ENCODE measurements at places on chromosomes 2 and 18.

GRCh38 chr2:29615183-29615582 is 306.2 kb downstream of the ALK start:
- no peak for DNase-seq

DNA sequence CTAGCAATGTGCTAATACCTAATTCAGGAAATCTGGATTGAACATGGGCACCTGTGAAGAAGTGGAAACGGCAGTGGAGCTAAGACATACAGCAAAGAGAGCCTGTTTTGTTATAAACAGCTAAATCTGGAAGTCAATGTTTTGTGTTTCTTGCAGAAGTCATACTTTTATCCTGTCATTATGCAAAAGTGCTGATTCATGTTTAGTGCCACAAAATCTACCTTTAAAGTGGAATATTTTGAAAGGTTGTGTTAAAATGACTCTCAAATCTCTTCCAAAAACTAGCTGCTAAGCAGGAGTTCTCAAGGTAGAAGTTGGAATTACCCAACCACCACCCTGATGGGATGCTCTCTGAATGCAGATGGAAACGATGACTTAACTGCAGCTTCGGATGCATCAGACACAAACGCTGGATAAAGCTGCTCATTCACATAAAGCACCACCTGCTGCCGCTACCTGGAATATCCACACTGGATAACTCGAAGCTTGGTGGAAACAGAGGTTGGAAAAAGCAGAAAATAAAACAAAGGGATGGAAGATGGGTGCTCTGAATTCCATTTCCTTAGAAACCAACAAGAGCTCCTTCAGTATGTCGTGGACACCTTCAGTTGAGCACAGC is 132.6 kb upstream of the ZNF236 start:
- DNase-seq = no peak

DNA sequence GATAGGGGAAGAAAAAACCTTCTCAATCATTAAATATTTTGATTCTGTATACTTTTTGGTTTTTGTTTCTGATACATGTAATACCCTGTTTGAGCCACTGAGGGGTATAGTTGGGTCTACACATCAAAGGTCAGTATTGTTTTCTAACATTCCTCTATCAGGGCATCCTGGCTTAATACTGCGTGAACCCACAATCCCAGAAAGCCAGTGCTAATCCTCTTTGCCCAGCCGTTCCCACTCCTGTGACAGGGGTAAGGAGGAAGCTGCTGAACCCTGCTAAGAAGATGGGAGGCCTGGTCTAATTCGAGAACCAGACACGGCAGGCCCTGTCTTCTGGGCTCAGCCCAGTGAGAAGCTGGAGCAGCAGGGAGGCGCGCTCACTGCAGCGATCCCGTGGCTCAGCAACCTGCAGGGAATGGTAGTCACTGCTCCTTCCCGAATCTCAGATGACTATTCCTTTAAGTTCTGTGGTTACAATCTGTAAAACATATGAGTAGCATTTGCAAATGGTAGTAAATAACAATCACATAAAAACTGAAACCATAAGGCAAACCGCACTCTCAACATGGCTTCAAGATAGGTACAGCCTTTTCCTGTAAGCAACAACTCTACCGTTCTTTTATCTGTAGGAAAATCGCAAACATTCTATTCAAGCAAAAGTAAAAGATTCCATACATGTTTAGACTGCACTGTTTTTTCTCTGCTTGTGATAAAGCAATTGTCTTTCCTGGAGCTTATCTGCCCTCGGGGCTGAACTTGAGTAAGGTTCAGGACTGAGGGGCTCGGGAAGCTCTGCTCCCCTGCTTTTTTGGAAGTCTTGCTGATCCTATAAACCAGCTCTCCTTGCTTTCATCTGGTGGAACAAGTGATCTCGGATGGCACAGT is 87.0 kb downstream of the EPB41L3 start:
- DNase-seq = no peak

DNA sequence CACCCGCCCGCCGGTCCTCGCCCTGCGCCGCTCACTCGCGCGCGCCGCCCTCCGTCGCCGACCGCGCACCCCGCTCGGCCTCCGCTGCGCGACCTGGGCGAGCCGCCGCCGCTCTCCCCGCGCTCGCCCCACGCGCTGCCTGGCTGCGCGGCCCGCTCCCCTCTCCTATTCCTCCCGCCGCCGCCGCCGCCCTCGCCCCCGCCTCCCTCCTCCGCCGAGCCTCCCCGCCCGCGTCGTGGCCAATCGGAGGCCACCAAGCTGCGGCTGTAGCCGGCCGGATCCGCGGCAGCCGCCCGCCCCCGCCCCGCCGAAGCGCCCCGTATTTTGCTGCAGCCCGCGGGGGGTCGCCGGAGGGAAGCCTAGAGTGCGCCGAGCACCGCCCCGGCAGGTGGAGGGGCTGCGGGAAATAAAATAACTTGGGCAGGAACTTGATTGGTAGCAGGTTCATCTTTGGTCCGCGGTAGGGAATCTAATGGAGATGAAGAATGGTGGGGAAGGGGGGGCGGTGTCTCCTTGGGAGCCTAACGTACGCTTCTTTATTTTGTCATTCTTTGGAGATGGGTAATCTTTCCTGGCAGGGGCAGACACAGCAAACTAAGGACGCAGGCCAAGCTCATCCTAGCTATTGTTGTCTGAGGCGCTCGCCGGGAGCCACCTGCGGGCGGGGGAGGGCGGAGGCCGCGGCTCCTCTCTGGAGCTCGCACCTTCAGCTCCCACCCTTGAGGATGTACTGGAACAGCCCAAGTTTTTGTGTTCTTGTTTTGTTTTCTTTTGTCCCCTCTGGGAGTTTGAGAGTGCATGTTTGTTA is 1.1 kb upstream of the CDH2 start:
- DNase-seq = no peak

- peak; percentile 64 for DNase-seq
These were observed 755 bp downstream of the SPAST start for GRCh38 chr2:32064021-32064601.

- no peak for DNase-seq
These were observed 3.4 kb downstream of the MRPL35 start for GRCh38 chr2:86202702-86203101.

GRCh38 chr2:17107151-17107550 is 411.1 kb downstream of the RAD51AP2 start:
- no peak for DNase-seq

GRCh38 chr2:27080140-27080469 is 1.7 kb downstream of the EMILIN1 start:
- DNase-seq = no peak

- DNase-seq = no peak
These were observed 153.4 kb downstream of the ERBB4 start for GRCh38 chr2:212385241-212385640.

GRCh38 chr2:180742801-180743200 is 237.6 kb upstream of the UBE2E3 start:
- no peak for DNase-seq

DNA sequence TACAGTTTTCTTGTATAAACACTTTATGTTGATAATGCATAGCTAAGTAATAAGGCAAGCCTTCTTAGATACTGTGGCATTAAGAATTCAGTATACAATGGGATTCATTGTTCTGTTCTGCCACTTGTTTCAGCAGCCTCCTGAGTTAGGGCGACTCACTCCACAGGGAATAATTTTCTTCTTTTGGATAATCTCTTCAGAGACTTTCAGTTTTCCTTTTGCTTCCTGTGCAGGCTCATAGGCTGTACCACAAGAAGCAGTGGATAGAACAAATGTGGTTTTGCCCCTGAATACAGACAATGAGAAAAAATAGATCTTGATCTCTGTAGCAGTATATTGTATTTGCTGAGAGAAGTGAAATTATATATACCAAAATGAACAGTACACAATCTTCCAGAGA is 298.0 kb downstream of the ZNF407 start:
- no peak for DNase-seq

- no peak for DNase-seq
These were observed 15.7 kb upstream of the PLA2R1 start for GRCh38 chr2:160077912-160078810.

GRCh38 chr2:60554074-60554645 is 706 bp upstream of the BCL11A start:
- DNase-seq = peak; percentile 79

DNA sequence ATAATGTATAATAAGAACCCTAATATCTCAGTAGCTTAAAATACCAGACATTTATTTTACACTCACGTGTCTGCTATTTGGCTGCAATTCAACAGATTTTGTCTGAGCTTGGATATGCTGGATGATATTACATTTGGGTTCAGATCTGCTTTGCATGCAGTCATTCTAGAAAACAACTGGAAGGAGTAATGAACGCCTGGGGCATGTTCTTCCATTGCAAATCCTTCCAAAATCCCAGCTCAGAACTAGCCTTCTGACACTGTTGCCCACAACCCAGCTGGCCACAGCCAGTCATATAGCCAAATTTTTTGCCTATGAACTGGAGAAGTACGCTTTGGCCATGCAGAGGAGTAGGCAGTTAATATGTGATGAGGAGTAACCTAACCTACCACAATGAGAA is 597.8 kb upstream of the VRK2 start:
- DNase-seq = no peak

DNA sequence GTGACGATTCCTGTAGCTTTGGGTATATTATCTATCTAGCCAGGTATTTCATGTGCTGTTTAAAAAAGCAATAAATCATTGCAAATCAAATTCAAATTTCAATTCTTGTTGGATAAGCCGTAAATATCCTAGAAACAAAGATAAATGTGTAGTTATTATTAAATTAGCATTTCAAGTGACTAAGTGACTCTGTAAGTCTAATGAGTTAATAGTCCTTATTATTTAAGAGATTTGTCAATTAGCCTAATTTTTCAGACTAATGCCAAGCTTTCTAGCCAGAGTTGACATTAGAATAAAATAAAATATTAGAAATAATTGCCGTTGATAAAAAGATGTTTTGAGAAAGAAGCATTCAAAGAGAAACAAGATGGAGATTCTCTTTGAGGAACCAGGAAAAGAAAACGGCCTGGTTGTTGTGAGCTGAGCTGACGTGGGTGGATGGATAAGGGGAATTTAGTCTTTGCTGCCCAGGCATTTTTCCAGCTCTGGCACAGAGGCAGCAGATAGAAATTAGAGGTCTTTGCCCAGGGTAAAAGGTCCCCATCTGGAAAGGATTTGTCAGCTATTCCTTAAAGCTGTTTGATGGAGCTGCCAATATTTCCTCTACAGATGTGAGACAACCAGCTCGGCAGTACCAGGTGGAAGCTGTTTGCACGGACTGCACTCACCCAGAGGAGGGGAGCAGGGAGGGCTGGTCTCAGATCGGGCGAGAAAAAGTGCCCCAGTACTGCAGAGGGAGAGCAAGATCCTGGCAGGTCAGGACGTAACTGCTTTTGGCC is 117.3 kb upstream of the SEC11C start:
- DNase-seq = no peak

DNA sequence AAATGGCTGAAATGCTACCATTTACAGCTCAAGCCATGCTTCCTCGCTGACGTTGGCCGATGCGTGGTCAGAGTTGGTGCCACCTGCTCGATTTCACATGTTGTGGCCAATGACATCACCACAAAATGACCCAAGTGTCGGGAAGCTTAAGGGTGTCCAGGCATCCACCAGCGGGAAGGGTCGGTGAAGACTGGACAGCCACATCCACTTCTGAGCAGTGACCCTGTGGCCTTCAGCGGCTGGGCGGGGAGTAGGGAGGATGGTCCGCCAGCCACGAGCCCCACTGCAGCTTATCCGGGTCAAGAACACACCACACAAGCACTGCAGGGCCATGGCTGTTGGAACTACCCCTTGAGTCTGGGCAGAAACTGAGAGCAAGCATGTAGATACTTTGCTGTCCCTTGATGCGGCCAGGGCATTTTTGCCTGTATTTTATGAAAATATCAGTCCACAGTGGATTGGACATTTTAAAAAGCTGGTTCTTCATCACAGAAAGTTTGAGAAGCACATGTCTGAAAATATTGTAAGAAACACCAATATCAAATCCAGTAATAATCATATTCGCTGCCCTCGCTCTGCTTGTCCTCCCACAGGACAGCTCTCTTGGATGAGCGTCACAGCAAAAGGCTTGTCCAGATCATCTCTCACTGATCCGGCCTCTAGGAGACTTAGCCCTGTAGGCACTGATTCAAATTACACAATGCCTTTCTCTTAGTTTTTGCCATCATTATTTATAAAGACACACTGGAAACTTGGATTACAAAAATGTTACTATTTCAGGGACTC is 174.0 kb downstream of the TWIST2 start:
- no peak for DNase-seq

GRCh38 chr18:69400976-69401225 is 213 bp downstream of the DOK6 start:
- no peak for DNase-seq

- DNase-seq = peak; percentile 18
These were observed 332.7 kb upstream of the POU3F3 start for GRCh38 chr2:104521247-104521646.

All from NB4 (cell line).